Hematopoietic multipotent progenitor cell (in vitro differentiated cells): ENCODE measurements at places on chromosomes 1 and 21. TPM values are rescaled to one million over a fixed set of nuclear protein-coding genes. Genes with fewer than 3 reads are reported as not detected.

DNA sequence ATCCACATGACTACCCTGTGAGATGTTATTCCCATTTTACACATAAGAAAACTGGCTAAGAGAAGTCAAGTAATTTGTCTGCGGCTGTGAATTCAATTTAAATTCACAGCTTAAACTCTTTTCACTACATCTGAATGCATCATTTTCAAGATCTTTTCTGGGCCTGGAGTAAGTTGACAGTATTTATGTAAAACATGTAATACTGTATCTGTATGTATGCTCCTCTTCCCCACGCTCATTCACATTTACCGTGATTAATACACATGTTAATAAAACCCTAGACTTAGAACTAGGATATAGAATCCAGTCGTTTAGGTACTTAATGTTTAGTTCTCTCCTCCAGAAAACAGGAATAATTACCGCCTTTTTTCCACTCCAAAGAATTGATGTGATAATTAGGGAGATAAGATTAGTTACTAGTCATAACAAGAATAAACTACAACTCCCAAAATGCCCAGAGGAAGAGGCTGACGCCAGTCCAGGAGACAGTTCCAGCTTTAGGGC, 442 bp upstream of the PPP1R12B start:
- DNase-seq: no peak

DNA sequence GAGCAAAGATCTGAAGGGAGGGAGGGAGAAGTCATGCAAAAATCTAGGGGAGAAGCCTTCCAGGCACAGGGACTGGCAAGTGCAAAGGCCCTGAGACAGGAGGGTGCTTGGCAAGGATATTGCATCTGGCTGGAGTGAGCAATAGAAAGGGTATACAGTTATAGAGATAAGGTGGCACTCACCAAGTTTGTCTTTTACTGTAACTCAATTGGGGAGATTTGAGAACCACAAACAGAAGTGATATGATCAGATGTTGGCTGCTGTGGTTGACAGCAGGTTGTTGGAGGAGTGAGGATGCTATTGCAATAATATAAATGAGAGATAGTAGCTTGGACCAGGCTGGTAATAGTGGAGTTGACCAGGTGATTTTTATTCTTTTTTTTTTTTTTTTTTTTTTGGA, 25.6 kb downstream of the MCOLN3 start:
- no peak for DNase-seq

DNA sequence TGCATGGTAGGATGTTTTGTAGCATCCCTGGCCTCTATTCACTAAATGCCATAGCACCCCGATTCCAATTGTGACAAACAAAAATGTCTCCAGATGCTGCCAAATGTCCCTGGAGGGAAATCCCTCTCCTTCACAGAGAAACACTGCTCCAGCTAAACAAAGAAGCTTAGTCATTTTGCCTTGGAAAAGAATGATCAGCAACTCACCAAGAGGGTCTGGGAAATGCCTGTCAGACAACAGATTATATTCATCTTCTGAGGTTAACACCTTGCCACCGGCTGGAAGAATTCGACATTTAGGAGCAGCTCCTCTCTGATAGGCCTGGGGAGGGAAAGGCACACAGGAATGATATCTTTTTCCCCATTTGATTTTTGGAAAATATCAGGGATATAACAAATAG, 84.4 kb downstream of the NIBAN1 start:
- DNase-seq: no peak

DNA sequence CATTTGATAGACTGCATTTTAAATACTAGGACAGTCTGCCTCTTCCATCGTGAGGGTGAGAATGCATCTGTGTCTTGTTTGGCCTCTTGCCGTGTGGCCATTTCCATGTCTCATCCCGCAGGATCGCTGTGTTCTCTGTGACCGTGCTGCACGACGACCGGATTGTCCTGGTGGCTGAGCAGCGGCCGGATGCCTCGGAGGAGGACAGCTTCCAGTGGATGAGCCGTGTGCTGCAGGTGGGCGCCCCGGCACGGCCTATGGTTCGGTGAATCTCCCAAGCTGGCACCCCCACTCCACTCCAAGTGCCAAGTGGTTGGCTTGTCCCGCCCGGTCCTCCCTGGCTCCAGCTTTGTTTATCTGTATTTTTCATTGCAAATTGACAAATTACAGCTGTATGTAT, 55.2 kb downstream of the S100B start:
- no peak for DNase-seq

DNA sequence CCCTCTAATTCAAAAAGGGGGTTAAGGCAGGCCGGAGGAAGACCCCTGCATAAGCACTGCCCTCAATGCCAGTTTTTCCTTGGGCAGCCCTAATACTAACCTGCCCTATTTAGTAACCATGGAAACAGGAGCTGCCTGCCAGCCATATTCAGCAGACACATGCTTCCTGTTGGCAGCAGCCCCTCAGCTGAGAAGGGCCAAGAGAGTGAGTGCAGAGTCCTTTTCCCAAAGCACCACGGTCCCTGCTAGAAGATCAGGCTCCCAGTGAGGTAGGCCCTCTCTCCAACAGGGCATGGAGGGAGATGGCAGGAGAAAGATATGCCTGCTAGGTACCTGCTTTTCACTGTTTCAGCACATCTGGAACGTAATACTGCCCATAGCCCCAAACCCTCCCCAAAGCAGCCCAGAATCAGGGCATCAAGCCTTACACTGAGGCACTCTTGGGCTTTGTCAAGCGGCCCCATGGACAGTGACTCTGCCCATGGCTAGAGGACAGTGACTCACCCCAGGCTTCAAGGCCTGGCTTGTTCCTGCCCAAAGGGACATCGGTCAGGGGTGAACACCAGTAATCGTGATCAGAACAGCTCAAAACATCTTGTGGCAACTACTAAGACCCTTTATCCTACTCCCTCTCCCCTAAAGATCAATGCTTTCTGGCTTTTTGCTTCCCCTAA, 64.5 kb downstream of the BCAR3 start:
- DNase-seq: peak; percentile 26

RPS27 gene
- total RNA-seq: 2,372 TPM

CCDC185 gene
- not detected for total RNA-seq

DNA sequence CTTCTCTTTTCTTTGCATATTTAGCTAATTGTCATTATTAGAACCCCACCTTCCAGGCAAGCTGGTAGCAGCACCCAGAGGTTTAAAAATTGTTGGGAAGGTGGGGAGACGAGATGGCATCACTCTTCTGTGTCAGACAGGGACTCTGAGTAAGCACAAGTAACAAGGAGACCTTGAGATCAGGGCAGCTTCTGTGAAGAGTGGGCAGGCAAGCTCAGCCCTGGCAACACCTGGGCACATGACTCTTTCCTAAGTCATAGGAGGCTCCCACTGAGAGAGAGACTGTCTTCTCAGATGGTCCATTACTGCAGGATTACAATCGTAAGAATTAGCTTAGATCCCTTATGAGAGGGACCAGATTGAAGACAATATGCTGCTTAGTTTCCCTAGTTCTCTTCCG, 183.5 kb downstream of the BRINP2 start:
- no peak for DNase-seq

SPRR1A gene
- not detected for total RNA-seq

GRCh38 chr1:10671622-10672342, 124.7 kb downstream of the CASZ1 start:
- no peak for DNase-seq

DNA sequence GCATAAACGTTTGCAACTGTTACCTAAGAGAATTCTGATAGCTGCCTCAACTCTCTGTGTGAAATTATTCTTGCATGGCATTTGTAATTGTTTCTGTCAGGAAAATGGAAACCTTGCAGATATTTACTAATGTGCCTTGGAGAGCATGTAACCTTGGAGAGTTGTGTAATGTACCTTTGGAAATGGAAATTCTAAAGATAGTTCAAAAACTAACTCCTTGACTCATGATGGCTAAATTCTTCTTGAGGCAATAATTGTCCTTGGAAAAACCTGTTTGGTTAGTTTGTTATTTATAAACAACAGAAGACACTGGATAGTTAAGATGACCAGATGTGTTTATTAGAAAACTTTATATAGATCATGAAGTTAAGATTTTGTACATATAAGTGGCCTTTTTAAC, 1033.8 kb downstream of the PLA2G4A start:
- DNase-seq: no peak

DNA sequence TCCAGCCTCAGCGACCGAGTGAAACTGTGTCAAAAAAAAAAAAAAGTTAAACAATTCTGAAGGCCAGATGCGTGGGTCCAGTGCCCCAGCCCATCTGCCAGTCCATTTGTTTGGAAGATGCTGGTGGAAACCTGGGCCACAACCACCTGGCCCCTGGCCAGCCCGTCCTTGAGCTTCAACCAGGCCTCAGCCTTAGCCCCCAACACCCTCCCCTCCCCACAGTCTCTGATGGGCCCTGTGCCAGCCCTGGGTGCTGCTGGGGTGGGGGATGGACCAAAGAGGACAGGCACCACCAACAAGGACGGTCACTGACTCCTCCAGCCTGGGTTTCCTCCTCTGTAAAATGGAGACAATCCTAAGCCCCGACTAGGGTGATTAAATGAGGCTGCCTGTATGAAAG, 19.6 kb upstream of the PLEKHG5 start:
- no peak for DNase-seq

FCMR gene
- 15.1 TPM for total RNA-seq

- DNase-seq: no peak
These were observed 70.2 kb downstream of the NFIA start for GRCh38 chr1:61152469-61153105.
